Prostate gland (tissue), 2 donors: ENCODE measurements at places on chromosomes 1 and 21. TPM values are rescaled to one million over a fixed set of nuclear protein-coding genes. Genes with fewer than 3 reads are reported as not detected.

- no peak overlapping the region for H3K27ac ChIP-seq
- H3K4me3 ChIP-seq: no peak overlapping the region
- DNase-seq: no peak
- H3K36me3 ChIP-seq: no peaks in the 10 kb centered on the region
- no peaks in the 10 kb centered on the region for H3K4me1 ChIP-seq
- no peaks in the 10 kb centered on the region for H3K27me3 ChIP-seq
These were observed 916.7 kb upstream of the B3GALT2 start for GRCh38 chr1:194103101-194103500.

- no peaks in the 10 kb centered on the region for H3K27me3 ChIP-seq
- no peak for DNase-seq
- no peak overlapping the region for H3K4me3 ChIP-seq
- no peak overlapping the region for H3K27ac ChIP-seq
- H3K4me1 ChIP-seq: no peaks in the 10 kb centered on the region
- no peaks in the 10 kb centered on the region for H3K36me3 ChIP-seq
These were observed 35.0 kb downstream of the BATF3 start for GRCh38 chr1:212664409-212665199.

The MPZ gene
- total RNA-seq: 7.3 TPM

DNA sequence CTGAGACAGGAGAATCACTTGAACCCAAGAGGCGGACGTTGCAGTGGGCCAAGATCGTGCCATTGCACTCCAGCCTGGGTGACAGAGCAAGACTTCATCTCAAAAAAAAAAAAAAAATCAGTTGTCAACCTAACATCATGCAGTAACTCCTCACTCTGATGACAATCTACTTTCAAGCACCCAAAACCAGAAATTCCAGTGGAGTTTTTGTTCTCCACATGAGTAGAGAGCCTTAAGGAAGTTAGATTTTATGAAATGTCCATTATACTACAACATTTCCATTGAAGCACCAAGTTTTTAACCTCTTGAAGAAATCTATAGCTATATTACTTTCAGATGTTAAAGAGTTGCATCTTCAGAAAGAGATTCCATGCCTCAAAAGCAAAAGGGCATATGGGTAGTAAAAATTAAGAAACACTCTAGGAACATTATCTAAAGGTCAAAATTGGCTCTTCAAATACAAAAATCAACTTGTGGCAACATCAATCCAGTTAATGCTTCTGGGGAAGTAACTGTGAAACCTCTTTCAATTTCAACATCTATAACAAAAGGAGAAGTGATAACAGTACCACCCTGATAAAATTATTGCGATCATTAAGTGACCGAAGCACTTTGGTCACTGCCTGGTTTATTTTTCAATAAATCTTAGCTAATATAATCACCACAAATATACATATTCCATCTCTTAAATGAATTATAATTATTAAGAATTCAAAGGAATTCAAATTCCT is 7.7 kb downstream of the LPGAT1 start:
- no peak overlapping the region for H3K27ac ChIP-seq
- no peak for DNase-seq
- H3K27me3 ChIP-seq: no peaks in the 10 kb centered on the region
- no peaks in the 10 kb centered on the region for H3K36me3 ChIP-seq
- no peaks in the 10 kb centered on the region for H3K4me1 ChIP-seq
- no peak overlapping the region for H3K4me3 ChIP-seq

DNA sequence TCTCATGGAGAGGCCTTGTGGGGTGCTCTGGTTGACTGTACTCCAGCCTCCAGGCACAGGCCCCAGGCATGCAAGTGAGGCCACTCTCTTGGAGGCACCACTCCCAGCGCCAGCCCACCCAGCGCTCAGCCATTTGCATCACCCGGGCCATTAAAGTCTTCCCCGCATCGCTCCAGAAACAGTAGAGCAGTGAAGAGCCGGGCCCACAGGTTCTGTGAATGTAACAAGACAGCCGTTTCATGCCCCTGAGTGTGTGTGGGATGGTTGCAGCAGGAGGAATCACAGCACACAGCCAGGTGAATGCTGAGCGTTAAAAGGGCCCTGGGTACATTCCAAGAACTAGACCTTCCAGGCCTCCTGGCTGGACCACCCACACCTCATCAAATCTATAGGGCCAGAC is 19.0 kb upstream of the CD2 start:
- H3K36me3 ChIP-seq: no peaks in the 10 kb centered on the region
- no peaks in the 10 kb centered on the region for H3K4me1 ChIP-seq
- no peak overlapping the region for H3K27ac ChIP-seq
- no peak for DNase-seq
- no peak overlapping the region for H3K4me3 ChIP-seq
